ENCODE measurements at places on chromosomes 4 and X. TPM values are rescaled to one million over a fixed set of nuclear protein-coding genes. Genes with fewer than 3 reads are reported as not detected.

- H3K4me1 ChIP-seq = no peaks in the 10 kb centered on the region
- no peak for DNase-seq
- peaks cover 9% of the 10 kb centered on the region for H3K36me3 ChIP-seq
- no peaks in the 10 kb centered on the region for H3K27me3 ChIP-seq
- H3K27ac ChIP-seq = no peak overlapping the region
Observed at GRCh38 chrX:24963823-24964222, 51.9 kb downstream of the ARX start.

DNA sequence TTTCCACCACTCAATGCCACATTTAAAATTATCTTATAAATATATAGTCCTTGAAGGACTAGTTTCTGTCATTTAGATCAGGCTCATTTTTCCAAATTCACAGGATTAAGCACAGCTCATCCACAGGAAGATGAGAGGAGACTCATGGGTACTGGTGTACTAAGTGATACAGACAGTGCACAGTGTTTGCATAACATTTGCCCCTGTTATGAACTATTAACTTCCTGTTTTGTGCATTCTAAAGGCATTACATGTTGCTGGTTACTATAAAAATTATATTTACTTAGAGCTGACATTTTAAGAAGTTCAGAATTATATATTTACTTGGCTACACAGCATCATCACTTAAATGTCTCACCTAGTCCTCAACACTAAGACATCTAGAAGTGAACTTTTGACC is 772.0 kb downstream of the TECRL start:
- H3K4me1 ChIP-seq = no peaks in the 10 kb centered on the region
- H3K4me3 ChIP-seq = no peak overlapping the region
- no peaks in the 10 kb centered on the region for H3K36me3 ChIP-seq
- no peaks in the 10 kb centered on the region for H3K27me3 ChIP-seq
- no peak for DNase-seq
- H3K27ac ChIP-seq = no peak overlapping the region

DNA sequence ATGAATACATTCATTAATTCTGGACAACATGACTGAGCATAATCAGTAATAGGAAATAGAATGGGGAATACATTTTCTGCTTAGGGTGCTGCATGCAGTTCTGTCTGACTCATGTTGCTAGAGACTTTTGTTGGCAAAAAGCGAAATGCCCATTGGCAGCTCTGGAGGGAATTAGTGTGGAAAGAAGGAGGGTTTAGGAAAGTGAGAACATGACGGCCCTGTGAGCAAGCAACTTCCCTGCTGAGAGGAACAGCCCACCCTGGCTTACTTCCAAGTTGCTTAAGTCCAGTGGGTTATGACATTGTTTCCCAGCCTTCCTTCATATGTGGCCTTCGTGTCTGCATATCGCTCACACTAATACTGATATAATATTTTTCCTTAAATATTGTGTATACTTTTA is 13.8 kb downstream of the MAD2L1 start:
- DNase-seq = no peak
- H3K27me3 ChIP-seq = no peaks in the 10 kb centered on the region
- H3K27ac ChIP-seq = no peak overlapping the region
- H3K4me1 ChIP-seq = peaks cover 2% of the 10 kb centered on the region

Gene PDHA2
- not detected for total RNA-seq

DNA sequence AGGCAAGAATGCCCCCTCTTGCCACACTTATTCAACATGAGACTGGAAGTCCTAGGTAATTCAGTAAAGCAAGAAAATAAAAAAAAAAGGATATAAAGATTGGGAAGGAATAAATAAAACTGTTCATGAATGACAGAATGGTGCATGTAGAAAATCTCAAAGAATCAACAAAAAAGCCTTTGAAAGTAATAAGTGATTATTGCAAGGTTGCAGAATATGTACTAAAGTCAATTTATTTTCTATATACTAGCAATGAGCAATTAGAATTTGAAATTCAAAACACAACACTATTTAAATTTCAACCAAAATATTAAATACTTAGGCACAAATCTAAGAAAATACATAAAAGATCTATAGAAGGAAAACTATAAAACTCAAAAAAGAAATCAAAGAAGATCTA is 58.6 kb downstream of the MAGEA10 start:
- H3K4me3 ChIP-seq = no peak overlapping the region
- no peaks in the 10 kb centered on the region for H3K36me3 ChIP-seq
- H3K4me1 ChIP-seq = no peaks in the 10 kb centered on the region
- no peaks in the 10 kb centered on the region for H3K27me3 ChIP-seq

- DNase-seq = no peak
- H3K4me3 ChIP-seq = no peak overlapping the region
- H3K36me3 ChIP-seq = no peaks in the 10 kb centered on the region
- no peak overlapping the region for H3K27ac ChIP-seq
- no peaks in the 10 kb centered on the region for H3K27me3 ChIP-seq
Observed at GRCh38 chrX:68834371-68835103, 5.7 kb downstream of the EFNB1 start.

DNA sequence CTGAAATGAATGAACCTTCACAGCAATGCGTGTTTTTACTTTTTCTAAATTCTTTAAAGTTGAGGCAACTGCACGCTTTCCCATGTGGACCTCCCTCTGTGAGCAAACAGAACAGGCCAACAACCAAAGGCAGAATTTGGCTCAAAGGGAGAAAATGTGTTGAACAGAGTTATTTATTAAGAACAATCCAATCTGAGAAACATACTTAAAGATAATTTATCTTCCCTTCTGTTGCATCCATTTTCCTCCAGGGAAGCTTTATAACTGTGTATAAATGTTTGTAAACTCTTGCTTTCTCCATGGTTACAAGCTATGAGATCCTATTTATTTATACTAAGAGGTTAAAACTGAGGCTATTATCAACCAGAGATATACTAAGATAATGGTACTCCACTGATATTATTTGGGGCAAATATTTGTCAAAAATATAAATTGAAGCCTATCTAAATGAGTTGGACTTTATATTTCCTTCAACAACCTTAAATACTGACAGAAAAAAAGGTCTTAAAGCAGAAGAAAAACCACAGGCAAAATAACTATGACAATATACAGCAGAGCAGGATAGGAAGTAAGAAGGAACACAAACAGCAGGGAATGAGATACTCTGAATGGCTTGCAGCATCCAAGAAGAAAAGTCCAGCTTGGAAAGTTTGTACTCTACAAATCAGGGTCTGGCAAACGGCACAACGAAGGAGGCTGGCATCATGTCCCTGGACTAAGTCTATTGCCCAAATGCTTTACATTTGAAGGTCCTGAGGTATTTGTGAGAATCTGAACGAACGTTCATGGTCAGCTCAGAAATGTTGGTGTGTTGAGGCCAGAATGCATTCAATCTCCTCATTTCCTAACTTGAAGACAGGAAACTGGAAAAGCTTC is 663.2 kb upstream of the INTU start:
- no peak overlapping the region for H3K27ac ChIP-seq
- H3K4me3 ChIP-seq = no peak overlapping the region
- H3K27me3 ChIP-seq = no peaks in the 10 kb centered on the region
- DNase-seq = no peak

GRCh38 chr4:97548943-97549583 is 594.2 kb downstream of the STPG2 start:
- H3K36me3 ChIP-seq = no peaks in the 10 kb centered on the region
- H3K27ac ChIP-seq = no peak overlapping the region
- no peaks in the 10 kb centered on the region for H3K27me3 ChIP-seq
- no peaks in the 10 kb centered on the region for H3K4me1 ChIP-seq
- DNase-seq = no peak

DNA sequence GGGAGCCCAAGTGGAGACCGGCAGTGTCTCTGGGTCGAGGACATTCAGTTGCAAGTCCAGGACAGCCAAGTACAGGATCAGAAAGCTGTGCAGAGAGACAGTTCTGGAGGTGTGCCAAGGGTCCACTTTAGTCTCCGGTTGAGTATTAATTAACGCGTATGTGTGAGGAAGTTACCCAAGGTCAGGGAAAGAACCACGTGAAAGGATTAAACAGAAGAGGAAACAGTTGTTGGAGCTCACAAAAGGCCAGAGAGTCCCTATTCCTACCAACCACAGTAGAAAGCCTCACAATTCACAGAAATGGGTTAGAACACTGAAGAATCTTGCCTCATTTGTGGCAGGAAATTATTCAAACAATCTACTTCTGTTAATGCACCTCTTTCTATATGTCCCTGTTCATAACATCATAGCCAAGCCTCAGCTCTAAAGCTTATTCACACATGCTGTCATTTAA is 17.9 kb upstream of the NSUN7 start:
- peaks cover 9% of the 10 kb centered on the region for H3K27me3 ChIP-seq
- H3K4me1 ChIP-seq = peaks cover 8% of the 10 kb centered on the region
- DNase-seq = peak; percentile 13
- no peak overlapping the region for H3K4me3 ChIP-seq
- no peaks in the 10 kb centered on the region for H3K36me3 ChIP-seq

Gene CSAG2
- total RNA-seq = not detected

Gene FRAS1
- not detected for total RNA-seq

DNA sequence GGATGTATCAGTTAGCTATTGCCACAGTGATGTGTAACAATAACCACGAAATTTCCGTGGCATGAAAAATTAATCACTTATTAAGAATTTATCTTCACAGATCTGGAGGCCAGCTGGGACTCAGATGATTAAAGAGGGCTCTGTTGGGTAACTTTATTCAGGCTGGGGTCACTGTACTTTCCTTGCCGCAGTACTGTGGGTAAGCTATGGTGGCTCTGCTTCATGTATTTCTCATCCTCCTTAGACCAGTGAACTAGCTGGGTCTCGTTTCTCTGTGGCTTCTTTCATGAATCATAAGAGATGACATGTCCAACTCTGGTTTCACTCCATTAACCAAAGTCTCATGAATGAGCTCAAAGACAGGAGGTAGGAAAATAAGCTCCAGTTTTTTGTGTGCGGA is 13.5 kb downstream of the TEX13B start:
- H3K27ac ChIP-seq = no peak overlapping the region
- H3K27me3 ChIP-seq = no peaks in the 10 kb centered on the region
- H3K4me3 ChIP-seq = no peak overlapping the region
- no peaks in the 10 kb centered on the region for H3K4me1 ChIP-seq
- H3K36me3 ChIP-seq = no peaks in the 10 kb centered on the region

Gene SPANXN3
- not detected for total RNA-seq

GRCh38 chrX:47623540-47624027 is 3.9 kb upstream of the SYN1 start:
- H3K36me3 ChIP-seq = peaks cover 3% of the 10 kb centered on the region
- peak; percentile 55 for DNase-seq
- peak overlapping the region; percentile 69 for H3K4me3 ChIP-seq
- H3K4me1 ChIP-seq = peaks cover 16% of the 10 kb centered on the region

DNA sequence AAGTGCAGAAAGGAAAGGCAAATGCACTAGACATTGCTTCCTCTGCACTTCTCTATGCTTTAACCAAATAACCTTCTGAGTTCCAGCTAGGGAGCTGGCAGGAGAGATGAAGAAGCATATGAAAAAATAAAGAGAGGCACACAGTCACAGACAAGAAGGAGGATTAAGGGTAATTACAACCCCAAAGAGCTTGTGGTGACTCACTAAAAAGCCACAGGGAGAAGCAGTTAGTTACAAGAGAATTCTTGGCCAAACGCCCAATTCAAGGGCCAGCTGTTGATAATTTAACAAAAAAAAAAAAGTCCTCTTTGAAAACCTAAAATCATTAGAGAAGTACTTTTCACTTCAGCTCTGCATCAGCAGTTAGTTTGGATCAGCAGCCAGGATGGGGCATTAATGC is 478.0 kb downstream of the KCNIP4 start:
- no peaks in the 10 kb centered on the region for H3K4me1 ChIP-seq
- H3K27ac ChIP-seq = no peak overlapping the region
- H3K36me3 ChIP-seq = no peaks in the 10 kb centered on the region
- H3K27me3 ChIP-seq = no peaks in the 10 kb centered on the region
- no peak for DNase-seq
- H3K4me3 ChIP-seq = no peak overlapping the region

- no peak overlapping the region for H3K4me3 ChIP-seq
- H3K4me1 ChIP-seq = peaks cover 83% of the 10 kb centered on the region
- no peaks in the 10 kb centered on the region for H3K27me3 ChIP-seq
Observed at GRCh38 chr4:142380052-142380602, 466.0 kb downstream of the INPP4B start.

All from activated CD4-positive, alpha-beta T cell treated with anti-CD3 and anti-CD28 coated beads for 36 hours (primary cell).